Activated T-cell treated with anti-CD3 and anti-CD28 coated beads for 48 hours (primary cell): ENCODE measurements at places on chromosomes 13 and 19.

DNA sequence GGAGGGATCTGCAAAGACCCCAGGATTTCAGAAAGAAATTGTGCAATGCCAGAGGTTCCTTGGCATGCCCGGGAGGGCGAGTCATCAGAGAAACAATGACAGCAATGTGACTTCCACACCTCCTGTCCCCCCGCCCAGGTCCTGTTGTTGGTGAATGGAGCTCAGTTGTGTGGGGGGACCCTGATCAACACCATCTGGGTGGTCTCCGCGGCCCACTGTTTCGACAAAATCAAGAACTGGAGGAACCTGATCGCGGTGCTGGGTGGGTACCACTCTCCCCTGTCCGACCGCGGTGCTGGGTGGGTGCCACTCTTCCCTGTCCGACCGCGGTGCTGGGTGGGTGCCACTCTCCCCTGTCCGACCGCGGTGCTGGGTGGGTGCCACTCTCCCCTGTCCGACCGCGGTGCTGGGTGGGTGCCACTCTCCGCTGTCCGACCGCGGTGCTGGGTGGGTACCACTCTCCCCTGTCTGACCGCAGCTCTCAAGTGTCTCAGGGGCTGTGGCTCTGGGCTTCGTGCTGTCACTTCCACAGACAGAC is 5.2 kb upstream of the F10 start:
- DNase-seq, result no peak

GRCh38 chr13:109255141-109255856 is 531.1 kb downstream of the IRS2 start:
- no peak for DNase-seq

DNA sequence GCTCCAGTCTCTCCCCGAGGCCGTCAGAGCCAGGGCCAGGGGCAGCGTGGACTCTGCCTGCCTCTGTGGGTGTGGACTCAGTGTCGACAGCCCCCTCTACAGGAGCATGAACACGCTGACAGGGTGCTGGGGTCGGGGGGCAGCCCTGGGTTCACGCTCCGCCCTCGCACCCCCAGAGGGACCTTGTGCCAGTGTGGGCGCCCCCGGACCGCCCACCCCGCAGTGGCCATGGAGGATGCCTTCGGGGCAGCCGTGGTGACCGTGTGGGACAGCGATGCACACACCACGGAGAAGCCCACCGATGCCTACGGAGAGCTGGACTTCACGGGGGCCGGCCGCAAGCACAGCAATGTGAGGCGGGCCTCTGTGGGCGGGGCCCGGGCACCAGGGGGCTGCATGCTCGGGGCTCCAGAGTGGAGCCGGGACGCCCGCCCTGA is 8.3 kb downstream of the TRPM4 start:
- DNase-seq, result no peak

DNA sequence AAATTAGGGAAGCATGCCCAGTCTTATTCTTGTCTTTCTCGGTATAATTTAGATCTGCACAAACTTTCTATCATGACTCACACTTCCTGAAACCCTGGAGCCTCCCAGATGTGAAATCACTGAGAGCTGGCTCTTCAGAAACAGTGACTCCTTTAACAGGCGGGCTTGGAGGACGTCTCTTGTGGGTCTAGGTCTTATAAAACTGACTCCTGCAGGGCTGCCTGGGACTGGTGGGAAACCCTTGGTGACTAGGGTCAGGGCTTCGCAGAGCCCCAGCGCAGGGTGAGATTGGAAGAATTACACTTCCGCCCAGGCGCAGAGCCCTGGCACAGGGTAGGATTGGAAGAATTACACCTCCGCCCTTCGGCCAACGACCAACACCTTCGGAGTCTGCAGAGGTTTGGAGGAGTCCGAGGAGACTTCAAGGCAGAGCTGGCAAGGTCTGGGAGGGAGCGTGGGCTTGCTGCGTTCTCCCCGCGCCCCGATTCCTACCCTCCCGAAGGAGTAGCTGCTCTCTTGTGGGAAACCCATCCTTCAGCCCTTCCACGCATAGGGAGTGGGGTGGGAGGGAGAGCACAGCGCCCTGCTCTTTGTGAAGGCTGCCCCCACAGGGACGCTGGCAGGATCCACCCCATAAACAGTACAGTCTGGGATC is 43.4 kb upstream of the MAP3K10 start:
- DNase-seq, result no peak

- DNase-seq, result no peak
Measured at GRCh38 chr19:52170863-52171320, 529 bp downstream of the ZNF836 start.

GRCh38 chr19:30062907-30063649 is 121.0 kb downstream of the URI1 start:
- no peak for DNase-seq

DNA sequence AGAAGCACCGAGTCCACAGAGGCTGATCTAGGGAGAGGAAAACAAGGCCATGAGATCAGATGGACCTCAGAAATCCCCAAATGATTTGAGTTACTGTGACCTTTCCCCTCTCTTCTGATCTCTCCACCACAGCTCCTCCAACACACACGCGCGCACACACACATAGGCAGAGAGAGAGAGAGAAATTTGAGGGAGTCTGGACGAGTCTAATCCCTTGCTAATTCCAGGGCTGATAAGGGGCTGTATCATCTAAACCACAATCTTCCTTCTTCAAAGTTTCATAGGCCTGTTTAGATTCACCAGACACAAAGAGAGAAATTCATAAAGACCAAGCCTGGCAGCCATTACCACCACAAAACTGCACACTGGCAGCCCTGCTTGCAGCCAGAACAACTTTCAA is 8.6 kb downstream of the ZFP82 start:
- no peak for DNase-seq

- no peak for DNase-seq
Measured at GRCh38 chr19:24057144-24057543, 29.8 kb upstream of the ZNF254 start.

DNA sequence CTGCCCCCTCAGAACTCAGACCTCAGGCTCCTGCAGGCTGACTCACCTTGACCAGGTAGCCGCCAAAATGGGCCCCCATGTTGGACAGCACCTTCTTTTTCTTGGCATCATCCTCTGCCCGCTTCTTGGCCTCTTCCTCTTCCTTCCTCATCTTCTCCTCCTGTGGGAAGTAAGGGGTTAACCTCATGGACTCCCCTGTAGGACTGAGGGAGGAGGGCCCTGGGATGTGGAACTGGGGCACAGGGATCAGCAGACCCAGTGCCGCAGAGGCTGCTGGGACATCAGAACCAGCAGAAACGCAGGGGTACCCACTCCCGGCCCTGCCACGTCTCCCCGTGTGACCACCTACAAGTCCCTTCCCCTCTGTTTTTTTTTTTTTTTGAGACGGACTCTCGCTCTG is 11.1 kb downstream of the TNNT1 start:
- no peak for DNase-seq

DNA sequence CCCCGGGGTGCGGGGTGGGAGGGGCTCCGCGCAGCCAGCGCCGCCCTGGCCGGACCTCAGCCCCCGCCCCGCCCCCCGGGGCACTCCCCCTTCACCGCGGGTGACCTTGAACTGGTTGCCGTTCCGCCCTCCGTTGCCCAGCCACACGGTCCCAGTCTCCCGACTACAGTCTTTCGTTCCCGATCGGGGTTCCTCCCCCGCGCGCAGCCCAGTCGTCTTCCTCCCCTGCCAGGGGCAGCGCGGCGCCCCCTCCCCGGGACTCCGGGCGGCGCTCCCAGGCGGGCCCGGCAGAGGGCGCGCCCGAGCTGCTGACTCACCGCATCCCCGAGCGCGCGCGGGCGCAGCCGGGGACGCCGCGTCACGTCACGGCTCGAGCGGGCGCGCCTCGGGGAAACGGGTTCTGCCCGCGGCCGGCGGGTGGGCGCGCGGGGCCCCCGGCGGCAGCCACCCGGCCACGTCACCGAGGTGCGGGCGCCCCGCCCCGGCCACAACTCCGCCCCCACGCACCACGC is 459 bp downstream of the MIDN start:
- no peak for DNase-seq

DNA sequence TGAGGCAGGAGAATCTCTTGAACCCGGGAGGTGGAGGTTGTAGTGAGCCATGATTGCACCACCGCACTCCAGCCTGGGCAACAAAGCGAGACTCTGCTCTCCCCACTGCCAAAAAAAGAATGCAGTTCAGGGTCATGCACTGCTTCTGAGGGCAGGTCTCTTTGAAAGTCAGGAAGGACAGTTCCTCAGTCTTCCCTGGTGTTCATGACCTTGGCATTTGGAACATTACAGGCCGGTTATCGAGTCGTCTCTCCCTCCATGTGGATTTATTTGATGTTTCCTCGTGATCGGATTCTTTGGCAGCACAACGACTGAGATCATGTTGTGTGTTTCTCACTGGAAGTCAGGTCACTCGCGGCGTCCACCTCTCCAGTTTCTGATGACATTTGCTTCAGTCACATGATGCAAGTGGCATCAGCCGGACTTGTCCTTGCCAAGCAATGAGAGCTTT is 17.2 kb downstream of the FGF21 start:
- DNase-seq, result no peak

- no peak for DNase-seq
Measured at GRCh38 chr13:75430436-75431209, 51.3 kb downstream of the TBC1D4 start.

DNA sequence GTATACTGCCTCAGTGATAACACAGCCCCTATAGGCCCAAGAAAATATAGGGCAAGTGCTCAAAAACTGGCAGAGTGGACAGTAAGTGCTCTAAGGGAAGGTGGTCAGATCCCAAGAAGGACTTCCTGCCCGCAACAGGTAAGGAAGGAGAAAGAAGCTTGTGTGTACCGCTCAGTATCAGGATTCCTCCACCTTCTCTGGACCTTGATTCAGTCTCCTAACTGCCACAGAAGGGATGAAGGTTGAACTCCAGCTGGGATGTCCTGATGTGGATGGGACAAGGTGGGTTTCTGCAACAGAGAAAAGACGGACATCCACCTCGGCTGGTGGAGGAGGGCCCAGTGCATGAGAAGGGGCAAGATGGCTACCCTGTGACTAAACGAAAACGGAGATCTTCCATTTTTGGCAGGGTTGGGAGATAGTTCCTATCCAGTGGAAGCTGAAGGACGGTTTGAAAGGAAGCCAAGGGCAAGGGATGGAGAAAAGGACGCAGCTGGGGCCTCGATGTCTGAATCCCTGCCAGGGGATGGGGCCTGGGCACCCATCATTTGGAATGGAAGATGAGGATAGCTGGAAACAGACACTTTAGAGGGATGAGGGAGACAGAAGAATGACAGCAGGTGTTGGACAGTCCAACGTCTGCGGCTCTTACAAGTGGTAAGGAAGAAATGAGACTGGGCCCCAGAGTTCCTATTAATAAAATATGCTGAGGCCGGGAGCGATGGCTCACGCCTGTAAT is 1.3 kb upstream of the ATF5 start:
- no peak for DNase-seq

DNA sequence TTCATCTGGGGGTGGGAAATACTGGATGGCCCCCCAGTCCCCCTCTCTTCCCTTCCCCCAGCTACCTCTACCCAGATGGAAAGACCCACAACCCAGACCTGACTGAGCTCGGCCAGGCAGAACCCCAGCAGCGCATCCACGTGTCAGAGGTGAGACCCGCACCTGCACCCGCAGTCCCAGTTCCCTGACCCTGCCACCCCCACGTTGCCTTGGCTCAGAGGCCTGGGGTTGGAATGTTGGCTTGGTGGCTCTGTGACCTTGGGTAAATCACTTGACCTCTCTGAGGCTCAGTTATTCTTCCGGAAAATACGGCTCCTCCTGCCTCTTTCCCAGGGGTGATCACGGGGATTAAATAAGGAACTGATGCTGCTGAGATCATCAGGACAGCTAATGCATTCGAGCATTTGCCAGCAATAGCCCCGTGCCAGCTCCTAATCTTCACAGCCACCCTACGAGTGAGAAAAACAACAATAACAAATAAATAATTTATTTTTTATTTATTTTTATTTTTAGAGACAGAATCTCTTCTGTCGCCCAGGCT is 12.3 kb downstream of the CBLC start:
- DNase-seq, result no peak

DNA sequence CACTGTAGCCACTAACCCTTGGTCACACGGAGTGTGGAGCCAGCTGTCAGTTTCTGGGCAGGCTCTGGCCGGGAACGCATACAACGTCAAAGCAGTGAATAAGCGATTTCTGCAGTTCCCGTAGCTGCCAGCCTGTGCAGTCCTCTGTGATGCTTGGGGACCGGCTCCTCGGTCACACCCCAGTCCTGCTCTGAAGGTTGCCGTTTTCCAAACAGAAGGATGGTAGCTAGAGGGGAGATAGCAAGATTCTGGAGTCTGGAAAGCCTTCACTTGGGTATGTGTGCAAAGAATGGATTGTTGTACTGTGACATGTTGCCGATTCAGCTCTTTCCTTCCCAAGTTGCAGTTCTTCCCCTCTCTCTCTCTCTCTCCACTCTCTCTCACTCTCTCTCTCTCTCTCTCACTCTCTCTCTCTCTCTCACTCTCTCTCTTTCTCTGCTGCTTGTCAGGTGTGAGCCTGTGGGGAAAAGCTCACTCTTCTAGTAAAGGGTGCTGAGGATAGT is 38.7 kb upstream of the C1QTNF9 start:
- peak; percentile 41 for DNase-seq

DNA sequence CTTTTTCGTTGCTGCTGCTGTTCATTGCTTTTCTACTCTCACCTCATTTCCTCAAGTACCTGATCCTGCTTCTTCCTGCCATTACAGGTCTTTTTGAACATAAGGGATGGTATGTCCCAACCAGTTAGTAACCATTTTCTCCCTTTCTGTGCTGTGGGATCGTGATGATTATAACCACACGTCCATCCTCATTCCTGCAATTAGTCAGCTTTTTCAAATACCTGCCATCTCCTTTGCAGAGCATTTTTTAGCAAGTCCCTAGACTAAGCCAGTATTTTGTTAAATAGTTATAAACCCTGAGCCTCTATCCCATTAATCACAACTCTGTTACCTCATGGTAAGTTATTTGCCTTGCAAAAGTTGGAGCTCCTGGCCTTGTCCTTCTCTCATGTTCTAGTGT is 109.2 kb downstream of the FNDC3A start:
- no peak for DNase-seq

- DNase-seq, result no peak
Measured at GRCh38 chr19:4337906-4338440, 654 bp downstream of the STAP2 start.

DNA sequence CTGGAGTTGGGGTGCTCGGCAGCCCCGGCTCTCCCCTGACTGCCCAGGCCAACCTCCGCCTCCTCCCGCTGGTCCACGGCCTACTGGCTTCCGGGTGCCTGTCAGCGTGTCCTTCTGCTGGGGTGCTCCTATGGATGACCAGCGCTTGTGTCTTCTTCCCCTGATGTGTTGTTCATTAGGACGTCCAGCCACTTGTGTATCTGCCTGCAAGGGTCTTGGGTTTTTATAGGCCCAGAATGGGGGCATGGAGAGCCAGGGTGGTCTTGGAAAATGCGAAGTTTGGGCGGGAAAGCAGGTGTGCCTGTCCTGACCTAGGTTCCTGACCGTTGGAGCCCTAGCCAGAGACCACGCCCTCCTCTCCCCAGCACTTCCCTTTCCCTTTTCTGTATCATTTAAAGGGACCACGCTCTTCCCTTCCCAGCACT is 139.8 kb downstream of the SLITRK5 start:
- no peak for DNase-seq

DNA sequence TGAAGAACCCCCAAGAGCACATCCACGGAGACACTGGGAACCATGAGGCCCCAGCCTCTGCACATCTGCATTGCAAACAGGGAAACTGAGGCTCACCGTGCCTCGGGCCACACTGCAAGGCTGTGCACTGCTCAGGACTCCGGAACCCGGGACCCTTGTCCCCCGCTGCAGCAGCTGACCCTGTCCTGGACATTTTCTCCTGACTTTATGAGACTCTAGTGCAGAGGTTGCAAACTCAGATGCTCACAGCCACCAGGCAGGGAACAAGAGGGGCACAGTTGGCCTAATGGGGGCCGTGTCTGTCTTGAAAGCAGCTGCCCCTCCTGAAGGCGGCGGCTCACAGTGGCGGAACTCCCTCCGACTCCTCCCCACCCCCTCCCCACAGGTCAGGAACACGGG is 16.5 kb upstream of the IGLON5 start:
- DNase-seq, result no peak
